T-helper 17 cell (primary cell): ENCODE measurements at places on chromosomes 12 and 14.

GRCh38 chr12:84888861-84889260, 23.7 kb downstream of the SLC6A15 start:
- no peaks in the 10 kb centered on the region for H3K36me3 ChIP-seq
- no peaks in the 10 kb centered on the region for H3K4me1 ChIP-seq
- H3K4me3 ChIP-seq: no peak overlapping the region
- DNase-seq: no peak

GRCh38 chr14:71905860-71906259, 26.4 kb upstream of the RGS6 start:
- peaks cover 62% of the 10 kb centered on the region for H3K27me3 ChIP-seq
- peaks cover 3% of the 10 kb centered on the region for H3K36me3 ChIP-seq
- H3K4me3 ChIP-seq: no peak overlapping the region
- peaks cover 3% of the 10 kb centered on the region for H3K4me1 ChIP-seq

- no peak overlapping the region for H3K4me3 ChIP-seq
- no peak overlapping the region for H3K27ac ChIP-seq
- H3K27me3 ChIP-seq: no peaks in the 10 kb centered on the region
- no peaks in the 10 kb centered on the region for H3K4me1 ChIP-seq
- DNase-seq: no peak
Measured at GRCh38 chr12:18320036-18320617, 58.8 kb downstream of the PIK3C2G start.

DNA sequence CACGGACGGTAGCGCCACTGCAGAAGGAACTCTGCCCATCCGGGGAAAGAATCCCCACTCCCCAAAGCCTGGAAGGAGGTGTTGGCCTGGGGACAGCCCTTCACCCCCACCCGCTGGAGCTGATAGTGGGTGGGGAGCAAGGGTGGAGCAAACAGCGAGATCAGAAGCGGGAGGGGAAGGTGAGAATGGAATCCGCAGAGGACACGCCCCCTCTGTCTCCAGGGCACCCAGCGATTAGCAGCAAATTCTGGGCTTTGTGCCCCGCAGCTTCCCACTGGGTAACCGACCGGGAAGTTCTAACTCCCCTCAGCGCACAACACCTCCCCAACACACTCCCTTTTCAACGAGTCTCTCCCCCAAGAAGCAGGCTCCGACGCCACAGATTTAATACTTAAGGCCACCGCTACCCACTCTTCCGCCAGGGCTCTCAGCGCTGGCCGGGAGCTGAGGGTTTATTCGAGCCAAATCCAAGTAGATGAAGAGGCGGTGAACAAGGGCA, 1.4 kb downstream of the SLC25A29 start:
- peaks cover 11% of the 10 kb centered on the region for H3K4me1 ChIP-seq
- no peak for DNase-seq
- H3K27me3 ChIP-seq: no peaks in the 10 kb centered on the region
- H3K36me3 ChIP-seq: no peaks in the 10 kb centered on the region
- no peak overlapping the region for H3K27ac ChIP-seq
- peak overlapping the region; percentile 88 for H3K4me3 ChIP-seq

DNA sequence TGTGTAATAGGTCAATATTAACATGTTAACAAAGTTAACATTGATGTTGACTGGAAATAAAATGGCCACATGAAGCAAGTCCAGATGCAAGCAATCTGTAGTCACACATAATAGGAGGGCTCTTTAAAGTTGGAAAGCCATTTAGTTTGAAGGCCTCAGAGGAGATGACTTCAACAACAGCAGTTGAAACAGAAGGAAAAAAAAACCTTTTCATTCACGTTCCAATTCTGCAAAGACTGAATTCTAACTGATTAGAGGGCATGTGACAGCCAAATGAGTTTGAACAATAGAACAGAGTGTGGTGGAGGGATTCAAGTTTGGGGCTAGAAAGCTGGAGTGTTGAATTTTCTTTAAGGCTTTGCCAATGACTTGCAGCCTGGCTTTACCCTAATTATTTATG, 41.5 kb upstream of the DAAM1 start:
- no peak overlapping the region for H3K4me3 ChIP-seq
- DNase-seq: no peak
- no peaks in the 10 kb centered on the region for H3K36me3 ChIP-seq
- H3K4me1 ChIP-seq: peaks cover 6% of the 10 kb centered on the region
- H3K27me3 ChIP-seq: peaks cover 8% of the 10 kb centered on the region
- no peak overlapping the region for H3K27ac ChIP-seq

GRCh38 chr12:46159309-46159901, 109.4 kb downstream of the SLC38A1 start:
- DNase-seq: no peak
- peaks cover 2% of the 10 kb centered on the region for H3K4me1 ChIP-seq
- no peak overlapping the region for H3K27ac ChIP-seq

DNA sequence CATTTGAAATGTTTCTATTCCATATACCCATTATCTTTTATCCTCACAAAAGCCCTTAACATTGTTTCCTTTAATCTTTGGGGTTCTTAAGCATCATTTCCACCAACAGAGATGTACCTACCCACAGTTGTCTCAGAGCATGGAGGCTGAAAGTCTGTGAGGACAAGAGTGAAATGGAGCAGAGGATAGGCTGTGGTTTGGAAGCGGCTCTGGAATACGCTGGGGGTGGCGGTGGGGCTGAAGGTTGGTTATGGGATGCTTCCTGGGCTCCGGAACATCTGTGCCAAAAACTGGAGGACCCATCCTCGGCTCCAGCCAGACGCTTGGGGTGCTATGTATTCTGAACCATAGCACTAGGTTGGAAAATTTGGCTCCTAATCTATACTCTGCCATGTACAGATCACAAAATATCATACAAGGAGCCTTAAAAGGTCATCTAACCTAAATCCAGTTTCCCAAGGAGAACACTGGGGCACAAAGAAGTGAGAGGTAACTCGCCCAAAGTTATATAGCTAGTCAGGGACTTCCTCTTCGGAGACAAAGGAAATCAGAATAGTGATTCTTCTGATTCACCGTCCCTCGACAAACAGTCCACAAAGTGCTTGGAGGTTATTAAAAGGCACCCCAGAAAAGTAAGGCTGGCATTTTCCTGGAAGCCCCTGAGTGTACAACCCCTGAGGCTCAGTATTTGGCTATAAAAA, 2.5 kb downstream of the PPP1R3E start:
- peaks cover 26% of the 10 kb centered on the region for H3K4me1 ChIP-seq
- peaks cover 5% of the 10 kb centered on the region for H3K27me3 ChIP-seq
- peak overlapping the region; percentile 96 for H3K27ac ChIP-seq
- peak overlapping the region; percentile 99 for H3K4me3 ChIP-seq

GRCh38 chr14:91879196-91879595, 11.9 kb upstream of the TC2N start:
- DNase-seq: no peak
- H3K4me1 ChIP-seq: peaks cover 33% of the 10 kb centered on the region
- H3K27ac ChIP-seq: peak overlapping the region; percentile 91
- no peaks in the 10 kb centered on the region for H3K27me3 ChIP-seq
- peaks cover 2% of the 10 kb centered on the region for H3K36me3 ChIP-seq

GRCh38 chr12:101564912-101565311, 29.9 kb upstream of the MYBPC1 start:
- H3K36me3 ChIP-seq: no peaks in the 10 kb centered on the region
- peaks cover 25% of the 10 kb centered on the region for H3K27me3 ChIP-seq
- DNase-seq: no peak
- no peak overlapping the region for H3K27ac ChIP-seq
